Activated T-helper 17 cell treated with anti-CD3 and anti-CD28 coated beads, Interleukin-2, amount 50 U/mL, for 72 hours (primary cell): ENCODE measurements at places on chromosomes 2 and 18.

- H3K27ac ChIP-seq: no peak overlapping the region
- peaks cover 16% of the 10 kb centered on the region for H3K27me3 ChIP-seq
- no peak overlapping the region for H3K4me3 ChIP-seq
Measured at GRCh38 chr2:219030177-219030940, 11.0 kb downstream of the CFAP65 start.

DNA sequence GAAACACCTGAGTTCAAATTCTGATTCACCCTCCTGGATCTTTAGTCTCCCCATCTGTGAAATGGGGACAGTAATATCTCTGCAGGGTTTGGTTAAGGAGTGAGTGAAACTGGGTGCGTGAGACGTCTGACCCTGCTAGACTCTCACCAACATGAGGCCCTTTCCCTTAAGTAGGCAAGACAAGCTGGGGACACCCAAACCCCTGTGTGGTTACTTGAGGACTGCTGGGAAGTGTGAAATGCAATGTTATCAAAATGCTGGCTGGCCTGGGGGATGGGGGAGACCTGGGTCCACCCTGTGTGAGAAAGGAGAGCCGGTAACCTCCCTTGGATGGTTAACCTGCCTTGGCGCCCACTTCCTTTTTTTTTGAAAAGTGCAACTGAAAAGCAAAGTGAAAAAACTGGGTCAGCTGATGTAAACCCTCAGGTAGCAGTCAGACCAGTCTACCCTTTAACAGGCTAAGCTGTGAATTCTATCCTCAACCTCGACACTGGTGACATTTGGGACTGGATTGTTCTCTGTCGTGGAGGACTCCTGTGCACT is 82.3 kb downstream of the INPP5D start:
- peak; percentile 93 for ATAC-seq
- H3K4me3 ChIP-seq: peak overlapping the region; percentile 69
- H3K4me1 ChIP-seq: peaks cover 39% of the 10 kb centered on the region

DNA sequence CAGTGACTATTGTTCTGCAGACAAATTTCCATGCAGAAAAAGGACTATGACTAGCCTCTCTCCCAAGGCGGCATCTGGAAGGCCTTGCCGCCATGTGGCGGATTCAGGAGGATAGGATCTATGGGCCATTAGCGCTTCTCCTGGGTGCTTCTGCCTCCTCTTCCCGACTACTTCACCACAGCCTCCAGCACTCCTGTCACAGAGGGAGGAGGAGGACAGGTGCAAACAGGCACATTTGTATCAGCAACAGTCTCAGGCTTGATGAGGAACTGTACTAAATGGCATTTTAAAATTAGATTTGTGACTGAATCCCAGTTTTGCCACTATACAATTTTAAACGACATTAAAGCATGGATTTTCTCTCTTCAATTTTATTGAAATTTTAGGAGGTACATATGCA is 114.9 kb downstream of the NOL10 start:
- no peak overlapping the region for H3K27ac ChIP-seq
- peaks cover 8% of the 10 kb centered on the region for H3K4me1 ChIP-seq
- no peak for ATAC-seq
- H3K4me3 ChIP-seq: no peak overlapping the region

GRCh38 chr2:108612153-108612513 is 77.9 kb downstream of the LIMS1 start:
- H3K27me3 ChIP-seq: no peaks in the 10 kb centered on the region
- peak; percentile 70 for ATAC-seq
- H3K27ac ChIP-seq: peak overlapping the region; percentile 92
- no peaks in the 10 kb centered on the region for H3K36me3 ChIP-seq
- H3K4me3 ChIP-seq: peak overlapping the region; percentile 72

- H3K36me3 ChIP-seq: no peaks in the 10 kb centered on the region
- no peak for ATAC-seq
- H3K4me3 ChIP-seq: no peak overlapping the region
- no peak overlapping the region for H3K27ac ChIP-seq
Measured at GRCh38 chr2:73295751-73296400, 2.5 kb upstream of the EGR4 start.

- no peaks in the 10 kb centered on the region for H3K27me3 ChIP-seq
- ATAC-seq: no peak
- H3K36me3 ChIP-seq: no peaks in the 10 kb centered on the region
- peak overlapping the region; percentile 49 for H3K27ac ChIP-seq
Measured at GRCh38 chr2:158501301-158501700, 44.5 kb downstream of the PKP4 start.

- no peak overlapping the region for H3K27ac ChIP-seq
- H3K27me3 ChIP-seq: peaks cover 4% of the 10 kb centered on the region
- no peak for ATAC-seq
- no peaks in the 10 kb centered on the region for H3K4me1 ChIP-seq
- H3K4me3 ChIP-seq: no peak overlapping the region
Measured at GRCh38 chr18:37420315-37420880, 145.2 kb downstream of the CELF4 start.

- H3K27ac ChIP-seq: peak overlapping the region; percentile 85
- peak overlapping the region; percentile 81 for H3K4me3 ChIP-seq
- H3K4me1 ChIP-seq: peaks cover 67% of the 10 kb centered on the region
- H3K27me3 ChIP-seq: no peaks in the 10 kb centered on the region
- no peak for ATAC-seq
- H3K36me3 ChIP-seq: no peaks in the 10 kb centered on the region
Measured at GRCh38 chr2:134220344-134220974, 33.4 kb upstream of the MGAT5 start.

DNA sequence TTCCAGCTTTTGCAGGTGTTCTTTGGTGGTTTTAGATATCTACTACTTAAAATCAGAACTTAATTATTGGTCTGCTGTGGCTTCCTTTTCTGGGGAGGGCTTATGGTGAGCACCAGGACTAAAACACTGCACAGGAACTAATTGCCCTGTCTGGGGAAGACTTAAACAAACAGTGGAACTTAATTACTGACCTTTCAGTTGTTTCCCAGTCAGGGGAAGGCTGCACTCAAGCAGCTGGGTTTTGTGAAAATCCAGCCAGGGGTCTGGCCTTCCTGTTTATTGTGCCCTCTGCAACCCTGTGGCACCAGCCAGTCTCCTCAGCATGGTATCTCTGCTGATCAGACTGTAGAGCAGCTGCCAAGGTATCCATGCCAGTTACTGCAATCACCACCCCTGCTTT is 398.2 kb downstream of the ADCYAP1 start:
- no peaks in the 10 kb centered on the region for H3K4me1 ChIP-seq
- no peaks in the 10 kb centered on the region for H3K36me3 ChIP-seq
- no peak overlapping the region for H3K27ac ChIP-seq
- no peak overlapping the region for H3K4me3 ChIP-seq

GRCh38 chr2:104733226-104733943 is 120.5 kb upstream of the POU3F3 start:
- no peak overlapping the region for H3K4me3 ChIP-seq
- H3K36me3 ChIP-seq: no peaks in the 10 kb centered on the region
- H3K4me1 ChIP-seq: no peaks in the 10 kb centered on the region
- no peak overlapping the region for H3K27ac ChIP-seq
- H3K27me3 ChIP-seq: peaks cover 14% of the 10 kb centered on the region

GRCh38 chr2:99662761-99663341 is 173.0 kb upstream of the REV1 start:
- H3K27ac ChIP-seq: no peak overlapping the region
- no peaks in the 10 kb centered on the region for H3K36me3 ChIP-seq
- H3K4me3 ChIP-seq: no peak overlapping the region
- H3K27me3 ChIP-seq: no peaks in the 10 kb centered on the region

DNA sequence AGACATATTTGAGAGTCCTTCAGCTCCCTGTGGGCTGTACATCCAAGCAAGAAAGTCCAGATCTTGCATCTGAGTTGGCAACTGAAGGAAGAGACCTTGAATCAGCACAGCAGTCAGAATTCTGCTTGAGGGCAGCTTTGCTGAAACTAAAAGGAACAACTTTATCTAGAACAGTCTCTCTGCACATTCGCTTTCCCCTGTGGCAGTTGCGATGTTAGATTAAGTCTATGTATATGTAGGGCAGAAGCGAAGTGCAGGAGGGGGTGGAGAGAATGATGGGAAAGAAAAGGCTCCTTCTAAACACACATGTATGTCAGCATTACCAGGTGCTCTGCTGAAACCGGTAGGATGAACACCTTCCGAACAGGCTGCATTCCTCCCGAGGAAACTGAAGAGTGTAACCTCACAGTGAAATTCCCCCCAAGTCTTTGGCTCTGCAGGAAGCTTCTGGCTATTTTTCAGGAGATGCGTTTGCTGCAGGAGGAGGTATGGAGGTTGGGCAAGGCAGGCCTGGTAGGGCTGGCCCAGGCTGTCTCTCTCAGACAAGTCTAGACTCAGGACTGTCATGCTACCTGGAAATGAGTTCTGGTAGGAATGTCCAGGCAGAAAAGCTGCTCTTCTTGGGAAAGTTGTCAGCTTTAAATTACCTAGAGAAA is 70.0 kb upstream of the ATL2 start:
- H3K4me1 ChIP-seq: peaks cover 5% of the 10 kb centered on the region
- no peak overlapping the region for H3K27ac ChIP-seq
- H3K36me3 ChIP-seq: no peaks in the 10 kb centered on the region
- H3K27me3 ChIP-seq: peaks cover 8% of the 10 kb centered on the region
- ATAC-seq: no peak

GRCh38 chr2:100852999-100853908 is 33.3 kb downstream of the NPAS2 start:
- no peaks in the 10 kb centered on the region for H3K27me3 ChIP-seq
- no peaks in the 10 kb centered on the region for H3K4me1 ChIP-seq
- no peak for ATAC-seq
- no peaks in the 10 kb centered on the region for H3K36me3 ChIP-seq

- no peaks in the 10 kb centered on the region for H3K36me3 ChIP-seq
- ATAC-seq: no peak
- H3K4me3 ChIP-seq: no peak overlapping the region
- H3K27me3 ChIP-seq: peaks cover 29% of the 10 kb centered on the region
- no peak overlapping the region for H3K27ac ChIP-seq
Measured at GRCh38 chr18:56575819-56576663, 62.4 kb downstream of the TXNL1 start.

- peaks cover 12% of the 10 kb centered on the region for H3K36me3 ChIP-seq
- no peaks in the 10 kb centered on the region for H3K27me3 ChIP-seq
- H3K4me3 ChIP-seq: no peak overlapping the region
- no peak overlapping the region for H3K27ac ChIP-seq
- no peak for ATAC-seq
Measured at GRCh38 chr2:42724886-42725285, 39.0 kb downstream of the OXER1 start.

DNA sequence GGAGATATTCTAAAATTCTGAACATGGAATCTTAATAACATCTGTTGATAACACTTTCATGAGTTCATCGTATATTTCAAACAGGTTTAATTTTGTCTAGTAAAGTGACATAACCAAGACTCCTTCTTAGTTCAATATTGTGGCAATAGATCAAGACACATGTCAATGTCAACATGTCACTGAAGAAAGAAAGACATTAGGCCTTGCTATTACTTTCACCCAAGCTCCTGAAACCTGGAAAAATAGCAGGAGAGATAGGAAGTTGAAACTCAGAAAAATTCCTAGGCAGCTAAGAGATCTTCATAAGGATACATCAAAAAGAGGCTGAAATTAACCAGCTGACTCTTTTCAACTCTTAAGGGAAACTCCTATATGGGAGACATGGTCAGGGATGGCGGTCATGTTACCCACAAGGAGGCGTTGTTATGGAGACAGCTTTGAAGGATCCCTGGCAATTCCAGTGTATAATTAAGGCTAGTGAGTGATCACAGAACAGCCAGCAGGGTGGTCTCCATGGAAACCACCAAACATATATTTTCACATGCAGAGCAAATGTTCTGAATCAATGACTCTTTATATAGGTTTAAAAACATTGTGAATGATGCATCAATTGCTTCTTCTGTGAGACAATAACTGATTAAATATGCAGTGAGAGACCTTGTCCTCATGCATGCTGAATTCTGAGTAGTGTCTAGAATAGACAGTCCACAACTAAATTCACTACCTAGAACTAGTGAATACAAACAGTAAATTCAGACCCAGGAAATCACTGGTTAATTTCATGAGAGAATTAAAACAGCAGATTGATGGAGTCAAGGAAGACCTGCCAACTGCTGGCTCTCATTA is 115.3 kb upstream of the RIOK3 start:
- no peaks in the 10 kb centered on the region for H3K36me3 ChIP-seq
- peaks cover 11% of the 10 kb centered on the region for H3K4me1 ChIP-seq
